Activated CD4-positive, alpha-beta T cell treated with anti-CD3 and anti-CD28 coated beads, Interleukin-2, amount 50 U/mL, for 4 hours (primary cell): ENCODE measurements at places on chromosomes 7 and 10.
A peak's percentile ranks its signal among the peaks of the same experiment; 100 is the strongest.

- DNase-seq, result no peak
Measured at GRCh38 chr7:112981966-112982365, 104.7 kb downstream of the GPR85 start.

DNA sequence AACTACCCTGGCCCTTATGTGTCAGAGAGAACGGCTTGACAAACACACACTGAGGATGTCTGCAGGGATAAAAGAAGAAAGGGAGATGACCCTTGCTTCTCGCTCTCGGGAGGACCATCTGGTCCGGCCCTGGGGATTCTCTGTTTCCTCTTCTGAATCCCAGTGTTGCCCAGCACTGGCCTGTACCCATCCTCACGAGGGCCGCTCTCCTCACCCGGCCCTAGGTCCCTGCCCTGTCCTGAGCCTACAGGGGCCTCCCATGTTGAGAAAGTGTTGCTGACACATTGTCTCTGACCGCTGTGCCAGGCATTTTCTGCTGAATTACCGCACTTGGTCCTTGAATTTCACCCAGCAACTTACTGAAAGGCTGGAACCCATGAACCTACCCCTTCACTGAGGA is 171.9 kb upstream of the LANCL2 start:
- DNase-seq, result no peak

DNA sequence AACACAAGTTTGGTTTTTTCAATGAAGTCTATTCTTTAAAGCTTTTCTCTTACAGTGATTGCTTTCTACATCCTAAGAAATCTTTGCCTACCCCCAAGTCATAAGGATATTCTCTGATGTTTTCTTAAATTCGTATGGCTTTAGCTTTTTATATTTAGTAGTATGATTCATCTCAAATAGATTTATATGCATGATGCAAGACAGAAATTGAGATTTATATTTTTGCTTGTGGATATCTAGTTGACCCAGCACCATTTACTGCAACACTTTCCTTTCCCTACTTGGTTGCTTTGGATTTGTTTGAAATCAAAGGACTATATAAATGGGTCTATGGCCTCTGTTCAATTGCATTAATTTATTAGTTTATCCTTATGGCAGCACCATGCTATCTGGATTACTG is 113.9 kb downstream of the ZNF438 start:
- no peak for DNase-seq

DNA sequence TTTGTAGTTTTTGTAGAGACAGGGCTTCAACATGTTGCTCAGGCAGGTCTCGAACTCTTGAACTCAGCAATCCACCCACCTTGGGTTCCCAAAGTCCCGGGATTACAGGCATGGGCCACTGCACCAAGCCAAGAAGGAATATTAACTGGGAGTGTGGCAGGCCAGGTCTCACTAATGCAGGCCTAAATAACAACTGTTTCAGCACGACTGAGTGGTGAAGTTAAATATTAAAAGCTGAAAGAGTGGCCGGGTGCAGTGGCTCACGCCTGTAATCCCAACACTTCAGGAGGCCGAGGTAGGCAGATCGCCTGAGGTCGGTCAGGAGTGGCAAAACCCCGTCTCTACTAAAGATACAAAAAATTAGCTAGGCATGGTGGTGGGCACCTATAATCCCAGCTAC is 21.1 kb downstream of the CHUK start:
- DNase-seq, result no peak

GRCh38 chr7:54758702-54759592 is at the start of gene SEC61G:
SEC61G (minus strand) TSS chr7:54759211; CDS start chr7:54757588, 1,623 bp downstream.
- DNase-seq, result peak; percentile 92

DNA sequence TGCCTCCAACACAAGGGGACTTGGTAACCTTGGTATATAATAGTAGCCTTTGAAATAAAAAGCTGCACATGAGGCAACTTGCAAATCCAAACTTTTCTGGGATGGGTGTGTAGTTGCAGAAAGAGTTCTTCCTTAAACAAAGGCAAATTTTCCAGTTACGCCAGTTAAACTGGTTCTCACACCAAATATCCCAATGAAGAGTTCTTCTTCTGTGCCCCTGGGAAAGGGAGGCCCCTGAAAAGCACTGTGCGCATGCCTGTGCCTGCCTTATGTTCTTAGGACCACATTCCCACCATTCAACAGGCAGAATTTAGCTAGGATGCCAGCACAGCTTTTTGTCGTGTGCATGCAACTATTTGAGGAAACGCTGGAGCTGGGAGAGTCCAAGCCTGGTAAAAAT is 164.8 kb upstream of the SLC25A13 start:
- no peak for DNase-seq
